ENCODE measurements at places on chromosomes 1 and 21. TPM values are rescaled to one million over a fixed set of nuclear protein-coding genes. Genes with fewer than 3 reads are reported as not detected.

DNA sequence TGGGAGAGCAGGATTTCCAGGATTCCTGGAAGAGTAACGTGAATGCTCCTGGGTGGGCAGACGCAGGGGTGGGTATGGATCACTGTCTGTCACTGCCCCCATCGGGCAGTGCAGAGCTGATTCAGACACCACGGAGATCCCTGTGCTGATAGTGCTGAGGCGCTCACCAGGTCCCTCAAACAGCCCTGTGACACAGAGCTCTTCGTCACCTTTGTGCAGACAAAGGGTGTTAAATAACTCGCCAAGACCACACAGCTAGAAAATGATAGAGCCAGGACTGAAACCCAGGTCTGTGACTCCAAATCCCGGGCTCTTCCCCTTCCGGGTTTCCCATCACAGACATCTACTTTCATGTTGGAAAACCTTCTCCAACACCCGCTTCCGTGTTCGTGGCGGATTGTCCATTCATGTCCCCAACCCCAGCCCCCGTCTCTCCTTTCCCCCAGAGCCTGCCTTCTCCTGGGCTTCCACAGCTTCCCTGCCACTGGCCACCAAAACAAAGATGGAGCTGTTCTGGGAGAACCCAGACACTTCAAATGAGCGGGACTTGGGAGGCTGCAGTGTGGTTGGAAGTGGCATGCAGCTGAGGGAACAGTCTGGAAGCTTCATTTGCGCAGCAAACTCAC lies 2.6 kb downstream of the EFHD2 start:
- peak; percentile 43 for DNase-seq

CCDC185 gene
- total RNA-seq, result not detected

- DNase-seq, result no peak
Measured at GRCh38 chr1:148347781-148348180, 135.3 kb downstream of the PPIAL4G start.

ETV3 gene
- 240 TPM for total RNA-seq

- DNase-seq, result no peak
Measured at GRCh38 chr1:247358920-247359319, 27.3 kb upstream of the ZNF496 start.
